ENCODE measurements at places on chromosomes 16 and 17. TPM values are rescaled to one million over a fixed set of nuclear protein-coding genes. Genes with fewer than 3 reads are reported as not detected.

Gene SNF8
- total RNA-seq = 62.7 TPM

Gene EXOC3L1
- total RNA-seq = 1.5 TPM

- H3K4me1 ChIP-seq = peaks cover 10% of the 10 kb centered on the region
- H3K27ac ChIP-seq = peak overlapping the region; percentile 55
These were observed 17.8 kb downstream of the RGS9 start for GRCh38 chr17:65154770-65155589.

DNA sequence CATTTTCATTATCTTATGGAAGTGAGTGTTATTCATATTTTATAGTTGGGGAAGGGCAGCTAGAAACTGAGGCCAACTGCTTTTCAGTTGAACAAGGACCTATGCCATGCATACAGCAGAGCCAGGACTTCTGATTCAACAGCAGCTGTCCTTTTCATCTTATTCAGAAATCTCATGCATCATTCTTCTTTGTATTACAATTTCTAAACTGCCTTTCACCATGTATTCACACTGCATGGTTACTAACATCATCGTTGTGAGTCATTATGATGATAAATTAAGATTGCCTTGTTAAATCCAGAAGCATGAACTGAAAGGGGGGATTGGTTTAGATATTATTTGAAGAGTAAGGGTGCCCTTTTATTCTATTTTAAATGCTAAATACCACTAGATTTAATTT is 1470.1 kb upstream of the GOT2 start:
- H3K36me3 ChIP-seq = no peaks in the 10 kb centered on the region
- no peak for ATAC-seq
- no peak overlapping the region for H3K27ac ChIP-seq
- H3K4me1 ChIP-seq = no peaks in the 10 kb centered on the region
- H3K4me3 ChIP-seq = no peak overlapping the region
- H3K27me3 ChIP-seq = no peaks in the 10 kb centered on the region

DNA sequence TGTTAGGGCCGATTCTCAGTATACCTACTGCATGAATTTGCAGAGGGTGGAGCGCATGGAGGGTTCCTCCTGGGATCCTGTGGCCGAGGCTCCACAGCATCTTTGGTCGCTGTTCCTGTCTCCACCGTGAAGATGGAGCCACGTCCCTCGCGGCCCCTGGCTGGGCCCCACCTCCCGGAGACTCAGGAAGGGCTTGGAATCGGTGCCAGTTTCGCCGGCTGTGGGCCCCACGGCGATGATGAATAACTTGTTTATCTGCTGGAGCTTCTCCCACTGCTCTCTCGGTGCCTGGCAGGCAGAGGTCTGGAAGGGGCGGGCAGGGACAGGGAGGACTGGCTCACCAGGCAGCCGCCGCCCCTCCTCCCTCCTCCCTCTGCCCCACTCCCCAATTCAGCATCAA is 8.1 kb downstream of the SLC5A11 start:
- H3K4me1 ChIP-seq = peaks cover 12% of the 10 kb centered on the region
- ATAC-seq = no peak
- H3K36me3 ChIP-seq = no peaks in the 10 kb centered on the region
- H3K27me3 ChIP-seq = peaks cover 13% of the 10 kb centered on the region

DNA sequence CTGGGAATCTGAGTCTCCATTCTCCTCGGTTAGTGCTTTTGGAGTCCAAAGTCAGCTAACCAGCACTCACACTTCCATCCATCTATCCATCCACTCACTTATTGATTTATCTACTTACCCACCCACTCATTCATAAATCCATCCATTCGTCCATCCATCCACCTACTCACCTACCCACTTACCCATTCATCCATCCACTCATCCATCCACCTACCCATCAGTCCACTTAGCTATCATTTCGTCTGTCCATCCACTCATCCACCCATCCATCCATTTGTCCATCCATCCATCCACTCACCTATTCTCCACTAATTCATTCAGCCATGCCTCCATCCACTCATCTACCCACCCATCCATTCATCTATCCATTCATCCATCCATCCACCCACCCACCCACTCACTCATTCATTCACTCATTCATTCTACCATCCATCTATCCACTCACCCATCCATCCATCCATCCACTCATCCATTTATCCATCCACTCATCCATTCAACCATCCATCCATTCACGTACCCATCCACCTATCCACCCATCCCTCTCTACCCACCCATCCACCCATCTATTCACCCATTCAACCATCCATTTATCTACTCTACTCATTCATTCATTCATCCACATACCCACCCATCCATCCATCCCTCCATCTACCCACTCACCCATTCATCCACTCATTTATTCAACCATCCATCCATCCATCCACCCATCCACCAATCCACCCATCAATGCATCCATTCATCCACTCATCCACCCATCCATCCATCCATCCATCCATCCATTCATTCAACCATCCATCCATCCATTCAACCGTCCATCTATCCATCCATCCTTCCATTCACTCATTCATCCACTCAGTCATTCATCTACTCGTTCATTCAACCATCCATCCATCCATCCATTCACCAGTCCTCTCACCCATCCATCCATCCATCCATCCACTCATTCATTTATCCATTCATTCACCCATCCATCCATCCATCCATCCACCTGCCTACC is 26.1 kb downstream of the NLRC3 start:
- no peaks in the 10 kb centered on the region for H3K27me3 ChIP-seq
- peak overlapping the region; percentile 26 for H3K27ac ChIP-seq
- peaks cover 8% of the 10 kb centered on the region for H3K4me1 ChIP-seq
- peaks cover 91% of the 10 kb centered on the region for H3K36me3 ChIP-seq
- no peak for ATAC-seq

DNA sequence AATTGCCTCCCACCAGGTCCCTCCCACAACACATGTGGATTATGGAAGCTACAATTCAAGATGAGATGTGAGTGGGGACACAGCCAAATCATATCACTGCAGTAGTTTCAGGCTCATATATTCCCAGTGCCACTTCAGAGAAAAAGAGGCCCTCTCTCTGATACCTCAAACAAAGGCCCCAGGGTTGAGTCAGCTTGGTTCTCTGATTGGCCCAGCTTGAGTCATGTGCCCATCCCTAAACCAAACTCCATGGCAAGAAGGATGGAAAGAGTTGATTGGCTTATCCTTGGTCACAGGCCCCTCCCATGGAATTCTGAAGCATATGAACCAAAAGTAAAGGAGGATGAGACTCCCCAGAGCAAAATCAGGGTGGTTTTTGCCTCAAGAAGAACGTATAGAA is 75.9 kb upstream of the IRX6 start:
- no peaks in the 10 kb centered on the region for H3K36me3 ChIP-seq
- no peak overlapping the region for H3K27ac ChIP-seq
- H3K27me3 ChIP-seq = peaks cover 14% of the 10 kb centered on the region
- no peak overlapping the region for H3K4me3 ChIP-seq

DNA sequence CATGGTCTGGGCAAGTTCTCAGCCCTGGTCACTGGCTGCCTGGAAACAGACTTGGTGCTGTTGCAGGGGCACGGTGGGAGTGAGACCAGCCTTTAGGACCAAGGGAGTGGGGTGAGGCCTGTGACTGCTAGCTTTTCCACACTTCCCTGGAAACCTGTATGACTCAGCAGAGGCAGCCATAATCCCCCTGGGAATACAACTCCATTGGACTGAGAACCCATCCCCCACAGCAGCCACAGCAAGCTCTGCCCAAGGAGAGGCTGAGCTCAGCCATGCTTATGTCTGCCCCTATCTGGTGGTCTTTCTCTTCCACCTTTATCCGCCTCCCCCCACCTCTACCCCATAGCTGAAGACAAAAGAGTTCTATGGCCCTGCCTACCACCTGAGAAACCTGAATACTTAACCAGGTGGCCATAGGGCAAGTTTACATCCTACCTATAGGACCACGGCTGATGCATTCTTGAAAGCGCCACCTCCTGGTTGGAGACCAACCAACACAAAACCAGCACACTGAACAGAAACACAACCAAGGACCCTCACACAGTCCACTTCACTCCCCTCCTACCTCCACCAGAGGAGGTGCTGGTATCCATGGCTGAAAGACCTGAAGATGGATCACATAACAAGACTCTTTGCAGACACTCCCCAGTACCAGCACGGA is 816.2 kb upstream of the SOX9 start:
- H3K4me3 ChIP-seq = no peak overlapping the region
- no peak for ATAC-seq
- H3K4me1 ChIP-seq = no peaks in the 10 kb centered on the region

- peaks cover 8% of the 10 kb centered on the region for H3K4me1 ChIP-seq
- H3K27me3 ChIP-seq = peaks cover 42% of the 10 kb centered on the region
- ATAC-seq = no peak
- H3K4me3 ChIP-seq = no peak overlapping the region
- H3K27ac ChIP-seq = no peak overlapping the region
These were observed 7.6 kb upstream of the IRX5 start for GRCh38 chr16:54923055-54923473.

DNA sequence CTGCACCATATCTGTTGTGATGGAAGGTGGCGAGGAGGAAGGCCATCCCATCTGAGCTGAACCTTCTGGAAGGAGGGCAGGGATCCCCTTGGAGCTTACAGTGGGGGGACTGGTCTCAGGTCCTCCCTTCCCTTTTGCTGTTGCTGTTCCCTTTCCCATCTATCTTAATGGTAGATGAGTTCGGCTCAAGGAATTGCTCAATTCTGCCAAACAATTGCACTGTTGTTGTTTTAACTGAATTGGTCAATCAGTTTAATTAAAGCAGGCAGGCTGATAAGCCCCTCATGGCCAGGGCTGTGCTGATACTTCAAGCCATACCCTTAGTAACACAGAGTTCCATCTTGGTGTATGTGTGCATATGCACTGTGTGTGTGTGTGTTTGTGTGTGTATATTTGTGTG is 220.4 kb upstream of the FOXF1 start:
- no peak overlapping the region for H3K4me3 ChIP-seq
- H3K27me3 ChIP-seq = peaks cover 75% of the 10 kb centered on the region
- H3K4me1 ChIP-seq = no peaks in the 10 kb centered on the region
- H3K36me3 ChIP-seq = no peaks in the 10 kb centered on the region

- H3K36me3 ChIP-seq = peaks cover 5% of the 10 kb centered on the region
- no peaks in the 10 kb centered on the region for H3K27me3 ChIP-seq
These were observed 830 bp downstream of the SPHK1 start for GRCh38 chr17:76384987-76385891.

GRCh38 chr17:4048218-4048617 is 84.0 kb upstream of the ATP2A3 start:
- no peaks in the 10 kb centered on the region for H3K27me3 ChIP-seq
- peaks cover 96% of the 10 kb centered on the region for H3K36me3 ChIP-seq
- peaks cover 11% of the 10 kb centered on the region for H3K4me1 ChIP-seq
- H3K27ac ChIP-seq = no peak overlapping the region
- H3K4me3 ChIP-seq = no peak overlapping the region
- no peak for ATAC-seq

DNA sequence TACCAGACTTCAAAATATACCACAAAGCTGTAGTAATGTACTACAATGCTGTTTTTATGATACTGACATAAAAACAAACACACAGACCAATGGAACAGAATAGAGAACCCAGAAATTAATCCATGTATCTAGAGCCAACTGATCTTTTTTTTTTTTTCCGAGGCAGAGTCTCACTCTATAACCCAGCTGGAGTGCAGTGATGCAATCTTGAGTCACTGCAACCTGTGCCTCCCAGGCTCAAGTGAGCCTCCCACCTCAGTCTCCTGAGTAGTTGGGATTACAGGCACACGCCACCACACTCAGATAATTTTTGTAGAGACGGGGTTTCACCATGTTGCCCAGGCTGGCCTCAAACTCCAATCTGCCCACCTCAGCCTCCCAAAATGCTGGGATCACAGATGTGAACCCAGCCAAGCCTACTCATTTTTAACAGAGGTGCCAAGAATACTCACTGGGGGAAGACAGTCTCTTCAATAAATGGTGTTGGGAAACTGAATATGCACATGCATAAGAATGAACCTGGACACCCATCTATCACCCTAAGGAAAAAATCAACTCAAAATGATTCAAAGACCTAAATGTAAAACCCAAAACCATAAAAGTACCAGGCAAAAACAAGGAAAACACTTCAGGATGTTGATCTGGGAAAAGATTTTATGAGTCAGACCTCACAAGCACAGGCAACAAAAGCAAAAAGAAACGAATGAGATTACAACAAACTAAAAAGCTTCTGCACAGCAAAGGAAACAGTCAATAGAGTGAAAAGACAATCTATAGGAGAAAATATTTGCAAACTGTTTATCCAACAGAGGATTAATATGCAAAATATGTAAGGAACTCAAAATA is 63.1 kb downstream of the STX8 start:
- no peaks in the 10 kb centered on the region for H3K27me3 ChIP-seq
- no peak overlapping the region for H3K4me3 ChIP-seq
- no peak overlapping the region for H3K27ac ChIP-seq
- no peak for ATAC-seq
- H3K4me1 ChIP-seq = peaks cover 31% of the 10 kb centered on the region

DNA sequence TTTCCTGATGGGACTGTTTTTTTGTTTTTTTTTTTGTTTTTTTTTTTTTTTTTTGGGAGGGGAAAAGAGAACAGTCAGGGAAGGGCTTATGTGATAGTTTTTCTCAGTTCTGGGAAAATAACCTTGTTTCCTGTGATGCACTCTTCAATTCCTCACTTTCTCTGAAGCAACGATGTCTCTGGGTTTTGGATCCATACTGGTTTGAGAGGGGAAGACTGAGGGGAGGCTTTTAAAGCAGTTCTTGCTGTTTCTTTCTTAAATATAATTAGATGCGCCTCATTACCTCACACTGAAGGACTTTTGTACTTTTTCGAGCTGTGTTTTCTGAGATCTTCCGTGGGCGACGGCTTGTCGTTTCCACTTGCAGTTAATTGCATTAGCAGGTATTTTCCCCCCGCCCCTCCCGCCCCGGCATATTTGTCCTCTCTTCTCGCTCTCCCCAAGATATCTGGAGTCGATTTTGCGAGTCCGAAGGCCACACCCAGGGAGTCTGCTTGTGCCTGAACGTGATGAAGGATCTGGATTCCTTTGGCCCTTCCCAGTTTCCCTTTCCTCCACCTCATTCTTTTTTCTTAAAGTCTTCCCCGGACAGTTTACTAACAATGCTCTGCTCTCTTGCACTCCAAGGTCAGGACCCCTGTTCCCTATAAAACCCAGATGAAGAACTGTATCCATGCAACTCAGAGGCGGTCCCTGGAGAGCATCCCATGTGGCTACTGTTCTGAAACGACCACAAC is 125.2 kb upstream of the ZFHX3 start:
- peaks cover 4% of the 10 kb centered on the region for H3K27me3 ChIP-seq
- H3K36me3 ChIP-seq = no peaks in the 10 kb centered on the region
- ATAC-seq = no peak
- no peak overlapping the region for H3K4me3 ChIP-seq
- no peaks in the 10 kb centered on the region for H3K4me1 ChIP-seq

GRCh38 chr16:23907903-23908302 is 72.1 kb downstream of the PRKCB start:
- no peaks in the 10 kb centered on the region for H3K36me3 ChIP-seq
- H3K4me1 ChIP-seq = peaks cover 39% of the 10 kb centered on the region
- H3K27me3 ChIP-seq = no peaks in the 10 kb centered on the region
- peak overlapping the region; percentile 42 for H3K27ac ChIP-seq

All from activated T-helper 17 cell treated with anti-CD3 and anti-CD28 coated beads, Interleukin-2, amount 50 U/mL, for 72 hours (primary cell).